ENCODE measurements at places on chromosomes 6 and 20.
A peak's percentile ranks its signal among the peaks of the same experiment; 100 is the strongest.

DNA sequence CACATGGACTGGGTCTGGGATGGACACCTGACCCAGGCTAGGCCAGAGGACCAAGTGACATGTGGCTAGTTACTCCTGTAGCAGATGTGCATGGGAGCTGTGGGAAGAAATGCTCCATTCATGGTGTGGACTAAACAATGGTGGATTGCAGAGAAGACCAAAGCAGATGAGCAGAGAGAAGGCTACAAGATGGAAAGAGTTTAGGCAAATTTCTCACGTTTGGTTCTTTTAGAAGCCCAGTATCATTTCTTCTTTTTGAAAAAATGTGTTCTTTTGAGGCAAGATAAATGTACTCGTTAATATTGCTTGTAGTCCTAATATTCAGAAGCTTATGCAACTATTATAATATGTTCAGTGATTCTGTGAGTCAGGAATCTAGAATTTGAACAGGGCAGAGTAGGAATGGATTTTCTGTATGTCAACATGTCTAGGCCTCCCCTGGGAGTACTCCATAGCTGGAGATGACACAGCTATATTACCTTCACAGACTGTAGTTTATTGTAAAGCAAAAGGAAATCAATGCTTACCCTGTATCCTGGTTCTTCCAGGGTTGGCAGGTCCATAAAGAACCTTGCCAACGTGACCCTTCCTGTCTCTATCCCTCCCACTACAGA is 2.3 kb upstream of the BTN2A1 start:
- H3K4me1 ChIP-seq, result peaks cover 67% of the 10 kb centered on the region
- no peak for DNase-seq
- H3K27ac ChIP-seq, result no peak overlapping the region
- no peak overlapping the region for H3K4me3 ChIP-seq
- H3K27me3 ChIP-seq, result peaks cover 4% of the 10 kb centered on the region

- H3K27ac ChIP-seq, result no peak overlapping the region
- no peak overlapping the region for H3K4me3 ChIP-seq
- H3K4me1 ChIP-seq, result peaks cover 26% of the 10 kb centered on the region
- no peaks in the 10 kb centered on the region for H3K27me3 ChIP-seq
- no peak for DNase-seq
- no peaks in the 10 kb centered on the region for H3K36me3 ChIP-seq
These were observed 210.4 kb downstream of the FOXC1 start for GRCh38 chr6:1820165-1820564.

GRCh38 chr6:106629103-106629858 is at the start of the genes QRSL1 and RTN4IP1:
TSS of gene QRSL1 (plus strand) at chr6:106629578. CDS start at chr6:106629682, 104 bp downstream.
TSS of gene RTN4IP1 (minus strand) at chr6:106629498. CDS start at chr6:106629021, 477 bp downstream.
- no peaks in the 10 kb centered on the region for H3K36me3 ChIP-seq
- peak; percentile 87 for DNase-seq
- H3K27me3 ChIP-seq, result no peaks in the 10 kb centered on the region
- H3K4me3 ChIP-seq, result peak within 1 kb of the TSS; percentile 97

DNA sequence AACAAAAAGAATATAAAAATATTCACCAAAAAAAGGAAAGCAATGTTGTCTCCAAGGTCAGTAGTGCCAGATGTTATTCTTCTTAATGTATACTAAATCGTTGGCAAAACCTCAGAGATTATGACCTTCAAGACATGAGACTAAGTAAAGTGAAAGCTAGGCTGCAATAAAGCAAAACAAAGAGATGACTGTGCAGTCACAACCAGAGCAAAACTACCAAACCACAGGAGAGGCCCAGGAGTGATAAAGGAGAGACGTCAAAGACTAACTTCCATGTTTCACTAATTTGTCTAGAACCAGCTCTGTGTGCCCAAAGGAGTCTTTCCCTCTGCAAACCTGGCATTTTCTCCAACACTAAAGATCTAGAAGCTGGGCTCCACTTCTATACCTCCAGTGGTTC is 155.9 kb upstream of the POU3F2 start:
- no peak for DNase-seq
- H3K4me1 ChIP-seq, result no peaks in the 10 kb centered on the region
- no peaks in the 10 kb centered on the region for H3K36me3 ChIP-seq
- H3K27me3 ChIP-seq, result no peaks in the 10 kb centered on the region

DNA sequence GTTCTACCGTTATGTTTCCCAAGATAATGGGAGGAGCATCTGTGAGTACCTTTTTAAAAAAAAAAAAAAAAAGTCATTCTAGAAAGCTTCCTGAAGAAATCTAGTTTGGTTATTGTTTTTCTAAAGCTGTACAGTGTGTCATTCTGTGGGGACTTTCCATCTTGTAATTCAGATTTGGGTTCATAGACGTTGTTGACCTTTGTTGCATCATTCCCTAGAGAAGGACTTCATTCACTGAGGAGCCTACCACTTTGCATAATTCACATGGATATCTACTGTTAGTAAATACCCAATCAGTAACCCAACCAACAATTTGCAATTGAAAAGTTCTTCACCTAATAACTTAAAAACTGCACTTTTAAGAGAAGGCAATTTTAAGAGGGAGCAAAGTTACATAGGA is 60.1 kb downstream of the RPP40 start:
- H3K36me3 ChIP-seq, result peaks cover 23% of the 10 kb centered on the region
- no peak overlapping the region for H3K4me3 ChIP-seq
- H3K27ac ChIP-seq, result no peak overlapping the region
- H3K4me1 ChIP-seq, result peaks cover 13% of the 10 kb centered on the region

DNA sequence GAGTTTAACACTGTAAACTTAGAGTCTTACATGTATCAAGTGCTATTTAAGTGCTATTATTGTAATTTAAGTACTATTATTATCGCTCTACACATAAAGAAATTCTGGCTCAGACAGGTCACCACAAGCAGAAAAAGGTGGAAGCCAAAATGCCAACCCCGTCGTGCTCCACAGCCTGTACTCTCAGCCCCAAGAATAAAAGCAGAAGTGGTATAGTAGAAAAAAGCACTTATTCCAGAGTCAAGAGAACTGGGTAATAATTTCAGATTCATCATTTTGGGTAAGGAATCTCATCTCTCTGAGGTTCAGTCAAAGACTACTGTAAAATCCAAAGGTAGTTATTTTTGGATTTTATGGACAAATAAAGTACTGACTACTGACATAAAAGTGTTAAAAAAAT is 943 bp downstream of the ZUP1 start:
- no peak for DNase-seq
- H3K4me3 ChIP-seq, result peak overlapping the region; percentile 97
- H3K36me3 ChIP-seq, result no peaks in the 10 kb centered on the region
- no peaks in the 10 kb centered on the region for H3K27me3 ChIP-seq
- H3K27ac ChIP-seq, result no peak overlapping the region

DNA sequence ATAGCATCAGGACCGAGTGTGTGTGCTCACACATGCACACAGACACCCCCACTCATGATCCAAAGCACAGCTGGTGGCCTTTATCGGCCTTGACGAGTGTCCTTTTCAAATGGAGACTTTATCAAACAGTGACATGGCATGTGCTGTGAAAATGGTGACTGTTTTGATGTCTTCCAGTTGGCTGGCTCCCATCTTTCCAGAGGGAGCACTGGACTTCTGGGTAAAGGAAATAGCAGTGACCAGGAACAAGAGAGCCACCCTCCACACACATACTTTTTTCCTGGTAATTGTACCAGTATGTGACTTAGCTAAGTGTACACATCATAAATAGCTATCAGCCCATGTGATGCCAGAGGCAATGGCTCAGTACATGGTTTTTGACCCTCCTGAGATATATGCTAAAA is 52.7 kb downstream of the ZDHHC14 start:
- H3K27ac ChIP-seq, result no peak overlapping the region
- H3K4me1 ChIP-seq, result peaks cover 25% of the 10 kb centered on the region
- H3K27me3 ChIP-seq, result peaks cover 8% of the 10 kb centered on the region
- no peaks in the 10 kb centered on the region for H3K36me3 ChIP-seq
- no peak for DNase-seq
- H3K4me3 ChIP-seq, result no peak overlapping the region

- DNase-seq, result no peak
- no peaks in the 10 kb centered on the region for H3K36me3 ChIP-seq
- no peak overlapping the region for H3K4me3 ChIP-seq
- H3K27me3 ChIP-seq, result peaks cover 4% of the 10 kb centered on the region
- H3K4me1 ChIP-seq, result peaks cover 9% of the 10 kb centered on the region
These were observed 132.8 kb downstream of the PFDN4 start for GRCh38 chr20:54340667-54341081.
